ENCODE measurements at places on chromosomes 1 and 21.

GRCh38 chr21:39641827-39642450, 29.2 kb downstream of the B3GALT5 start:
- DNase-seq, result no peak

DNA sequence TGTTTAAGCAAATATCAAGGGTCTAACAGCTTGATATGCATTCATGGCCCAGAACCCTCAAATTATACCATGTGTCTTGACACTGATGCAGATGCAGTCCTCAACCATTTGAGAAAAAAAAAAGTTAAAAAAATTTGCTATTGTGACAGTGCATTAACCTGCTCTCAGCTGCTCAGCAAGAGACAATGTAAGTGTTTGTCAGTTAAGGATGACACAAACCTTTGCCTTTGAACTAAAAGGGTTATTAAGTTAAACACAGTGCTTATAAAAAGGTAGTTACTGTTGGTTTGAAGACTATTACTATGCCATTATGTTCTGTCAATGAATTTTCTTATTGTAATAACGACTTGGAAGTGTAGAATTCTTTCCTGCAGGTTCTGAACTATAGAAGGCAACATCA, 655.6 kb upstream of the NEGR1 start:
- DNase-seq, result no peak

DNA sequence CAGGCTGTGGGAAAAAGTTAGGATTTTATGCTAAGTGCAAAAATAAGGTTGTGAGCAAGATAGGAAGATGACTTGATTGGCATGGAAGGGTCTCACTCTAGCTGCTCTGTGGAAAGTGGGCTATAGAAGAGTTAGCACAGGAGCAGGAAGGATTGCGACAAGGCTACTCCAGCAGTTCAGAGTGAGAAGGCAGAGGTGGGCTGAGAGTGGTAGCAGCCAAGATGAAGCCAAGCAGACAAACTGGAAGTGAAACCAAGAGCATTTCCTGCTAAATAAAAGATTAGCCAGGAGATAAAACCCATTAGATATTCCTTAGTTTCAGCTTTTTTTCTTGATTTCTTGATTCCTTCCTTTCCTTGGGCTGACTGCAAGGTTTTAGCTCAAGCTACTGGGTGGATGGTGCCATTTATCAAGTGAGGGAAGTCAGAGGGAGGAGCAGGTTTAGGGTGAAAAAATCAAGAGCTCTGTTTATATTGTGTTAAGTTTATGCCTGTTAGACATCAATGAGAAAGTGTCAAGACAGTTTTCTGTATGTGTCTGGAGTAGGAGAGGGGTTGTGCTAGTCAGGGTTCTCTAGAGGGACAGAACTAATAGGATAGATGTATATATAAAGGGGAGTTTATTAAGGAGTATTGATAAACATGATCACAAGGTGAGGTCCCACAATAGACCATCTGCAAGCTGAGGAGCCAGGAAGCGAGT, 33.1 kb upstream of the ZNF644 start:
- DNase-seq, result no peak

DNA sequence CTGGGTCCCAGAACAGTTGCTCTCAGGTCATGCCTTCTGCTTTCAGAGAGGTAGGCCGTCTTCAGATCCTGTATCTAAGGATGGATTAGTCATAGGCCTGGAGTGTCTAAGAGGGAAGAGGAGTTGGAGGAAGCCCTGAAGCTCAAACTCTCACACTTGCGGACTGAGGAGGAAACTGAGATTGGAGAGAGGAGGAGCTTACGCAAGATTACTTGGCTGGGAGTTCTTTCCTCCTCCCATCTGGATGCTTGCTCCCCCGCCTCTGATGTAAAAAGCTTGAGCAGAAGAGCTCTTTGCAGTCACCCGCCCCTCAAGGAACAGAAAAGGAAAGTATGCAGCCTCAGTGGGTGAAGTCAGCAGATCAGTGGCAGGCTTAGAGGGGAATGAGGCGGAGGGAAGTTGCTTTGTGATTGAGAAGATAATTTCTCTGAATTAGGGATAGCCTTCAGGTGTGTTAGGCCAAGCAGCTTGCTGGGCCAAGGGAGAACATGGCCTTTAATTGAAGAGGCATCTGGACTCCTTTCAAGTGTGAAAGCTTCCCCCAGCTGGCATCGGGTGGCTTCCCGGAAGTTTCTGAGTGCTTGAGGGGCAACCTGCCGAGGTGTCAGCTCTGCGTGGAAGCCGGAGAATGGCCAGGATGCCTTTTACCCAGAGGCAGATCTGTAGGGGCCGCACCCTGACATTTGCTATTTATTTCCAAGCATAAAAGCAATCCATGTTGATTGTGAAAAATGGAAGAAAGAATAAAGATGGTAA, 6.6 kb downstream of the ADORA1 start:
- DNase-seq, result no peak

- no peak for DNase-seq
These were observed 34.5 kb downstream of the NTNG1 start for GRCh38 chr1:107175102-107175909.

DNA sequence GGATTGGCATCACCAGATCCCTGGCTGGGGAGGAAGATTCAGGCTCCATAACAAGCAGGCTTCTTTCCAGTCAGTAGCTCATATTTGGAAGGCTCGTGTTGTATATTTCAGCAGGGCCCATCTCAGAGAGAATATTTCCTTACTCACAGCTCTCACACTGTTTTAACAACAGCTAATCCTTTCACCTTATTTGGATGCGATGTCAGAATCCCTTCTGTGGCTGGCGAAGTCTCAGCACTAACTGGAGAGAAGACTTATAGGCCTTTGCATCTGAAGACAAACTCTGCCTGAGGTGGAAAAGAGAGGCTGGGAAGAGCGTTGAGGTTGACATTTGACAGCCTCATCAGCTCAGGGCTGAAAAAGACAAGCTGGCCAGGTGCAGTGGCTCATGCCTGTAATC, 47.2 kb upstream of the CAPZB start:
- no peak for DNase-seq

Measured in activated CD8-positive, alpha-beta memory T cell treated with anti-CD3 and anti-CD28 coated beads for 1 hour (primary cell).